ENCODE measurements at places on chromosomes 5 and 9.
A peak's percentile ranks its signal among the peaks of the same experiment; 100 is the strongest.

DNA sequence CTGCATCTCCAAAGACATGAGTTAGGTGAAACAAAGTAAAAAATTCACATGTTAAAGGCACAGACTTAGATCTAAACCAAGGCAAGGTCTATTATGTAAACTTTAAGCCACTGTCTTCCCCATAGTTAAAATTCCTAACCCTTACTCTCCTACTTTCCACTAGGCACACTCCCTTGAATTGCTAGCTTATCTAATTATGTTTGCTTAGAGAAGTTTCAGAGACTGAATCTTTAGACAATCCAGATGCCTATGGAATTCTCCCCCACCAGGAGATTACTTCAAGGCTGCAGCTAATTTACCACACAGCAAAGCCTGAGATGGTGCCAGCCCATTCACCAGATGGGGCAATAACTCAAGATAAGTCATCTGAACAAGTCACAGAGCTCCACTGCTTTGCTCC lies 803.1 kb upstream of the COX7C start:
- no peak overlapping the region for H3K4me3 ChIP-seq
- H3K36me3 ChIP-seq: no peaks in the 10 kb centered on the region
- DNase-seq: no peak
- no peaks in the 10 kb centered on the region for H3K4me1 ChIP-seq
- H3K27ac ChIP-seq: no peak overlapping the region

DNA sequence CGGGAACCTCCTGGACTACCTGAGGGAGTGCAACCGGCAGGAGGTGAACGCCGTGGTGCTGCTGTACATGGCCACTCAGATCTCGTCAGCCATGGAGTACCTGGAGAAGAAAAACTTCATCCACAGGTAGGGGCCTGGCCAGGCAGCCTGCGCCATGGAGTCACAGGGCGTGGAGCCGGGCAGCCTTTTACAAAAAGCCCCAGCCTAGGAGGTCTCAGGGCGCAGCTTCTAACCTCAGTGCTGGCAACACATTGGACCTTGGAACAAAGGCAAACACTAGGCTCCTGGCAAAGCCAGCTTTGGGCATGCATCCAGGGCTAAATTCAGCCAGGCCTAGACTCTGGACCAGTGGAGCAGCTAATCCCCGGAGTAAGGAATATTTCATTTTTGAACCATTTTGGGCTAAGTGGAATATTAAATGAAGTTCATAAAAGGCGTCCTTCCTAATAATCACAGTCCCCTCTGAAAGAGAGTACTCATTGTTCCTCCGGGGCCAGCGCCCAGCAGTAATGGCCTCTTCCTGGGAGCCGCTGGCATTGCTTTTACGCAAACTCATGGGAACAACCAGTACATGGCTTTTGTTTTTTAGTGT lies 23.6 kb downstream of the QRFP start:
- no peaks in the 10 kb centered on the region for H3K27me3 ChIP-seq
- peak; percentile 79 for DNase-seq
- H3K36me3 ChIP-seq: no peaks in the 10 kb centered on the region
- no peak overlapping the region for H3K27ac ChIP-seq

DNA sequence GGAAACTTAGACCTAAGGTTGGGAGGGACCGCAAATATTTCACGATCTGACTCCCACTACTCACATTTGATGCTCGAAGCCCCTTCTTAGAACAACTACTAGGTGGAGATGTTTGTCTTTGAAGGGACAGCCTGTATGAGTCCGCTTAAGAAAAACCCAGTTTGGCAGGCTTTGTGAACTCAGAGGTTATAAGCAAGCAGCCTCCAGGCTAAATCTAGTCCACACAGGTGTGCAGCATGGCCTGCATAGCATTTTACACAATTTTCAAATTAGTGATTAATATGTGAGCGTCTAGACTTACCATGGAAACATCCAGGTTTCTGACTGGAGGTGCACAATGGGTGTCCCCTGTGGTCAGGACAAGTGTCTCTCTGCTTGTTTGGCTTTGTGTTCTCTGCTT lies 127.1 kb downstream of the KIF4B start:
- H3K4me3 ChIP-seq: no peak overlapping the region
- no peak overlapping the region for H3K27ac ChIP-seq
- no peaks in the 10 kb centered on the region for H3K4me1 ChIP-seq
- no peaks in the 10 kb centered on the region for H3K27me3 ChIP-seq

GRCh38 chr9:33032292-33032691 lies 7.2 kb downstream of the DNAJA1 start:
- DNase-seq: no peak
- no peaks in the 10 kb centered on the region for H3K36me3 ChIP-seq
- no peaks in the 10 kb centered on the region for H3K27me3 ChIP-seq
- no peak overlapping the region for H3K27ac ChIP-seq
- H3K4me1 ChIP-seq: peaks cover 15% of the 10 kb centered on the region
- no peak overlapping the region for H3K4me3 ChIP-seq

DNA sequence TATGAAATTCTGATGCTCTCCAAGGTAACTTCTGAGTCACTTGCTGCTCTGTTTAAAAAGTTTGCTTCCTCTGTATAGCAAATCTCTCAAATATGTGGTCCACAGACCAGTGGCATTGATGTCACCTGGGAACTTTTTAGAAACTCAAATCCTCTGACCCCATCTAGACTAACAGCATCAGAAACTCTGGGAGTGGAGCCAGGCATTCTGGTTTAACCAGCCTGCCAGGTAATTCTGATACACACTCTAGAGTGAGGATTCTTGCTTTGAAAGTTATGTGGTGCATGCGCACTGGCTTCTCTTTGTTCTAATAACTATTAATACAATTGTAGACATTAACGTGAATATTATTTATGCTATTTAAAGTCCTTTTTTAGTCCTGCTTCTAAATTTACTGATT lies 298.1 kb downstream of the SLF1 start:
- no peak overlapping the region for H3K27ac ChIP-seq
- H3K4me3 ChIP-seq: no peak overlapping the region
- no peaks in the 10 kb centered on the region for H3K4me1 ChIP-seq
- H3K27me3 ChIP-seq: no peaks in the 10 kb centered on the region

DNA sequence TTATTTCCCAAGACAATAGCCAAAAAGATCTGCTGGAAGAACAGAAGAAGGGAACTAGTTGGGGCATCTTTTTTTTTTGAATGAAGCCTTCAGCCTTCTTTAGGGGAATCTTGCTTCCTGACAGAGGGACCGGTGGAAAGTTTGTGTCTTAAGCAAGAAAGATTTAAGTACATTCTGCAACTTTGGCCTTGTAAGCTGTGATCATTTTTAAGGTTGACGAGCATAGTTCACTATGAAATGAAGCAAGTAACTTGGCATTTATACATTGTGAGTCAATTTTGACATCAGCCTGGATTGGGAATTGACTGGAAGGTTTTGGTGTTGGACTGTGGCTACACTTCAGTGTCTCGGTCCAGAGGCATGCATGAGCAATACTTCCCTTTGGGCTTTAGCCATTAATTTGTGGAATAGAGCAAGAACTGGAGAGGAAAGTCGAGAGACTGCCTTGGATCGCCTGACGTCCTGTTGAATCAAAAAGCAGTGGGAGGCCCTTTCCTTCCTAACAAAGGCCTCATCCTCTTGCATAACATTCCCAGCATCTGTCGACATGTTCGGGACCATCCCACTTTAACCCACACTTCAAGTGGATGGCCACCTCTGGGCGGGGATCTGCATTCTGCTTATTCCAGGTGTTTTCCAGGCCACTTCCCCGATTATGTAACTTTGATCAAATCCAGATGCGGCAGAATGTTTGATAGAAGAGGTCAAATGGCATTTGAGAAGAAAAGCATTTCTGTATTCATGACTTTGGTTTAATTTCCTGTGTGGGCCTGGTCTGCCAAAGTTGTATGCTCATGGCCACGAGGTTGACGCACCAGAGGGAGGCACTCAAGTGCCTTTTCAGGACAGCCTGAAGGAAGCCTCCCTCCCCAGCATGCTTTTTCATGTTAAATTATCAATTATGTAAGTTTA lies 12.5 kb downstream of the ABL1 start:
- no peak overlapping the region for H3K4me3 ChIP-seq
- no peaks in the 10 kb centered on the region for H3K27me3 ChIP-seq
- DNase-seq: no peak
- H3K4me1 ChIP-seq: peaks cover 32% of the 10 kb centered on the region

- H3K4me3 ChIP-seq: no peak overlapping the region
- H3K4me1 ChIP-seq: no peaks in the 10 kb centered on the region
- no peak overlapping the region for H3K27ac ChIP-seq
- no peak for DNase-seq
These were observed 63.3 kb downstream of the RASGRF2 start for GRCh38 chr5:81023261-81023970.

DNA sequence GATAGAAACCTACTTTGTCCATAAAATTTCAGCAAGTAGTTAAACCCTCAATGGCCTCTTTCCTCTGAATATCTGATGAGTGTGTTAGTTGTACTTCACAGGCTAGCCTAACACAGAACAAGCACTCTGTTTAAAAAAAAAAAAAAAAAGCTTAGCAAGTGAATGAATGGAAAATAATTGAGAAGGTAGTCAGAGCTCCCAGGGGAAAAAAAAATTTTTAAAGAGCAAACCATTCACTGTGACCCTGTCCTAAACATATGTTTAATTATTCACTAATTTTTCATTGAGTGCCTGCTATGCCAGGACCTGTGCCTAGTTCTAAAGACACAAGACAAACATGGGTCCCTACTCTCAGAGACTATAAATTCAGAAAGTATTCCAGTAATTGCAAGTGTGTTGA lies 69.3 kb downstream of the SH3RF2 start:
- no peak for DNase-seq
- no peaks in the 10 kb centered on the region for H3K27me3 ChIP-seq
- H3K4me3 ChIP-seq: no peak overlapping the region

- no peaks in the 10 kb centered on the region for H3K36me3 ChIP-seq
- no peaks in the 10 kb centered on the region for H3K27me3 ChIP-seq
- no peak overlapping the region for H3K4me3 ChIP-seq
- H3K27ac ChIP-seq: no peak overlapping the region
These were observed 6.2 kb upstream of the SHB start for GRCh38 chr9:38075272-38075671.

- H3K27ac ChIP-seq: peak overlapping the region; percentile 86
- peaks cover 33% of the 10 kb centered on the region for H3K4me1 ChIP-seq
- no peaks in the 10 kb centered on the region for H3K27me3 ChIP-seq
- DNase-seq: no peak
- H3K4me3 ChIP-seq: no peak overlapping the region
These were observed 15.8 kb downstream of the MGAT1 start for GRCh38 chr5:180786531-180787398.

DNA sequence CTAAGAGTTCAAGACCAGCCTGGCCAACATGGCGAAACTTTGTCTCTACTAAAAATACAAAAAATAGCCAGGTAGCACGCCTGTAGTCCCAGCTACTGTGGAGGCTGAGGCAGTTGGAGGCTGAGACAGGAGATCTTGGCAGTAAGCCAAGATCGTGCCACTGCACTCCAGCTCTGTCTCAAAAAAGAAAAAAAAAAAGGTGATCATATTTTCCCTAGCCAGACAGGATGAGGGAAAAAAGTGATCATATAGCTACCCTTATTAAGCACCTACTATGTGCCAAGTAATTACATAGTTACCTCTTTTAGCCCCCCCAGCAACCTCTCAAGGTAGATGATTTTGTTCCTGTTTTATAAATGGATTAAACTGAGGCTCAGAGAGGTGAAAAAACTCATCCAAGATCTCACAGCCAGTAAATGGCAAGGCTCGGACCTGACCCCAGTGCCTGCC lies 18.1 kb upstream of the RPL26L1 start:
- H3K36me3 ChIP-seq: peaks cover 55% of the 10 kb centered on the region
- no peak overlapping the region for H3K27ac ChIP-seq
- H3K27me3 ChIP-seq: no peaks in the 10 kb centered on the region
- no peak overlapping the region for H3K4me3 ChIP-seq
- H3K4me1 ChIP-seq: no peaks in the 10 kb centered on the region
- peak; percentile 39 for DNase-seq

- peaks cover 42% of the 10 kb centered on the region for H3K36me3 ChIP-seq
- no peaks in the 10 kb centered on the region for H3K27me3 ChIP-seq
- H3K4me3 ChIP-seq: no peak overlapping the region
These were observed 72.8 kb downstream of the PRRT1B start for GRCh38 chr9:131618071-131618479.

DNA sequence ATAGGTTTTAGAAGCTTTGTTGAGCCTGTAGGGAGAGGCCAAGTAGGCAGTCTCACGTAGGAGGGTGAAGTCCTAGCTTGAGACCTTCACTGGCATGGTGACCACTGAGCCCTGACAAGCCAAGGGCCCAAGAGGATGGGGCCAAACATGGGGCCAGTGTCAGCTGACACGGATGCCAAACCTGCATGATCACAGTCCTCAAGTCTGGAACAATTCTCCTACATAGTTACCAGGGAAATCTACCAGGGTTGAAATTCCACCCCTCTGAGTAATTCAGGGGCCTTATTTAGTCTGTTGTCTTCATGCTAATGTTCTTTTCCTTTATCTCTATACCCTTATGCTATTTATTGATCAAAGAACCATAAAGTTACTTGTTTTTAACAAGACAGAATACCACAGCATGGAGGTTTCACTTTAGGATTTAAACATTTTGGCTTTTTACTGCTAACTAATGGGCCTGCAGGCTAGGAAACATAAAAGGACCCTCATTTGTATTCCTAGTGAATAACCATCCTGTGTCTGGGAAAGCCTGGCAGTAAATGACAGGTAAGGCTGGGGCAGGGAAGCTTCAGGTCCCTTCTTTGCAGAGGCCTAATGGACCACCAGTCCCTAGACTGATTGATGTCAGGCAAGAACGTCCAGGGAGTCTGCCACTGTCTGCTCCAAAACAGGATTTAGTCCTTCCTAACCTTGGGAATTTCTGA lies 140.8 kb downstream of the FGF1 start:
- no peak for DNase-seq
- peak overlapping the region; percentile 1 for H3K27ac ChIP-seq
- H3K4me1 ChIP-seq: peaks cover 5% of the 10 kb centered on the region
- H3K27me3 ChIP-seq: no peaks in the 10 kb centered on the region
- H3K4me3 ChIP-seq: no peak overlapping the region

DNA sequence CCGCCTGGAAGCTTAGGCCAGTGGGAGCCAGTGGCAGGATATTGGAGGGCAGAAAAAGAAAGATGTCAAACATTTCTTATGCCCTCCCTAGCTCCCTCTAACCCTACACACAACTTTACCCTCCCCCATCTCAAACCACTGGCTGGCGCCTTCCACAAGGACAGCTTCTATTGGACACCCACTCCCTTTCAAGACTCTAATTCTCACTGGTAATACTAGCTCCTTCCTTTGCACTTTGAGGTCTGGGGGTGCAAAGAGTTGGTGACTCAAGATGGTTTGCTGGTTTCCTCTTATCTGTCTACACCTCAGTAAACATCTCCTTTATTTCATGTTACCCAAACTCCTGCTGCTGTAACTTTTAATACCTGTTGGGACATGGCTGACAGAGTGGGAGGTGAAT lies 11.6 kb upstream of the ITGA1 start:
- no peaks in the 10 kb centered on the region for H3K27me3 ChIP-seq
- no peak overlapping the region for H3K27ac ChIP-seq
- peaks cover 35% of the 10 kb centered on the region for H3K4me1 ChIP-seq
- no peak overlapping the region for H3K4me3 ChIP-seq

Measured in adrenal gland (tissue), 19 donors.